ENCODE measurements at places on chromosomes 1 and 21.

- peak; percentile 61 for DNase-seq
Measured at GRCh38 chr21:32253215-32253641, 25.6 kb downstream of the MIS18A start.

- DNase-seq: no peak
Measured at GRCh38 chr1:28735961-28736449, 735 bp upstream of the YTHDF2 start.

GRCh38 chr1:245245021-245245667 is 90.4 kb downstream of the KIF26B start:
- DNase-seq: no peak

DNA sequence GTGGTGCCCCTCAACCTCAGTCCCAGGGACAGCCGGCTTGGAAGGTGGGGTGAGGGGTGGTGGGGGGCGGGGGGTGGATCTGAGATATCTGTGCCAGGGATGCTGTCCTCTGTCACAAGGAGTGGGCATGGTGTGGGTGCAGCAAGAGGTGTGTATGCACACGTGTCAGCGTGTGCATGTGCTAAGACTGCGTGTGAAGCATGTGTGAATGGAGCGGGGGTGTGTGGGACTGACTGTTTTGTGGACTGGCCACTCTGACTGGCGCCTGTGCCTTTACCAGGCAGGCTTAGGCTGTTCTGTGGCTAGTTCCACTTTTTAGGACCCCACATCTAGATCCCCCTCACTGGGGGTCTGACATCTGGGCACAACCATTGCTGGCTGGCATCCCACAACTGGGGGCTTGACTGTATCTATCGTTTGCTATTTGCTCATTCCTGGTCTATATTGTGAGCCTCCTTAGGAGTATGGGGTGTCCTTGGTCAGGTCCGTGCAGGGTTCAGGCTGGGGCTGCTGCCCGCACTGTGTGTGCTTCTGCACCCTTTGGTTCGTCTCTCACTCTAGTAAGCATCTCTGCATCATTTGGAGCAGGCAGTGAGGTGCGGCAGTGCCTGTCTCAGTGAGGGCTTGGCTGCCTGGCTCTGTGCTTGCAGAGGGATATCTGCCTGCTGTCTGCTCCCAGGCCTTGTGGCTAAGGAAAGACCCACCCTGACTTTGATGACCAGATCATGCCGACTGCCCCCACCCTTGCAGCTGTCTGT is 1.9 kb downstream of the AMPD2 start:
- no peak for DNase-seq

DNA sequence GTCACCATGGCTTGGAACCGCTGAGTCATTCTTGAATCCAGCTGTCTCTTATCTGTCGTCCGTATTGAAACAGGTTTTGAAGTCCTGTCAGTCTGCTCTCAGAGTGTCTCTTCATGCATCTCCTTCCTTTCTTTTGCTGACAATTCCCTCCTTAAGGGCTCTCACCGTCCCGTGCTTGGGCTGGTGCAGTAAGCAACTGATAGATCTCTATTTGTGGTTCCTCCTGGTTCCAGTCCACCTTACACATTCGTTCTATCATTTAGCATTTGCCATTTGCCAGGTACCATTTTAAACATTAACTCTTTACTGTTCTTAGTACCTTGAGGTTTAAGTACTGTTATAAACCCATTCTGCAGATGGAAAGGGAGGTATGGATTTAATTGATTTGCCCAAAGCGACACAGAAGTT is 88.9 kb downstream of the DYRK1A start:
- DNase-seq: no peak

DNA sequence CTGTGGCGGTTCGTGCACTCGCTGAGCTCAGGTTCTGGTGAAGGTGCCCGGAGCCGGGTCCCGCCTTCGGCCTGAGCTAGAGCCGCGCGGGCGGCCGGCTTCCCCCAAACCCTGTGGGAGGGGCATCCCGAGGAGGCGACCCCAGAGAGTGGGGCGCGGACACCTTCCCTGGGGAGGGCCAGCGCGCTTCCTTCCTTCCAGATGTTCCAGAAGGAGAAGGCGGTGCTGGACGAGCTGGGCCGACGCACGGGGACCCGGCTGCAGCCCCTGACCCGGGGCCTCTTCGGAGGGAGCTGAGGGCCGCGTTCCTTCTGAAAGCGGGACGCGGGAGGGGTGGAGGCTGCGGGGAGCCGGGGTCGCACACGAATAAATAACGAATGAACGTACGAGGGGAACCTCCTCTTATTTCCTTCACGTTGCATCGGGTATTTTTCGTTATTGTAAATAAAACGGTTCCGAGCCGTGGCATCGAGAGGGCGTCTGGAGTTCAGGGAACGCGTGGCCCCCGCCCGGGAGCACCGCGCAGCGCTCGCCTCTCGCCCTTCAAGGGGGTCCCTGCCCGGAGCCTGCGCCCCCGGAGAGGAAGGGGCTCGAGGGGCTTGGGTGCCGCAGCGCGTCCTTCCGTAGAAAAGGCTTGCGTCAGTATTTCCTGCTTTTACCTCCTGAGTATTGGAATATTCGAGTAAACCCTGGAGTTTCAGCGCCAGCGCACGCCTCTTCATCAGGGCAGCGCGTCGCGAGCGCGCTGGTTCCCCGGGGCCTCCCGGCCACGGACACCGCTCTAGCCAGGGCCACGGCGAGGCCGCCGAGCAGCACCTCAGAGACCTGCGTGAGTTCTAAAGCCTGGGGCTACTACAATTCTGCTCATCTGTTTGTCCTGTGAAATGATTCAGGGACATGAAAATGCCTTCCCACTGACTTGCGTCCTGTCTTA is 11.5 kb downstream of the YBEY start:
- DNase-seq: no peak

- DNase-seq: no peak
Measured at GRCh38 chr1:226210571-226211176, 12.8 kb upstream of the MIXL1 start.

- peak; percentile 95 for DNase-seq
Measured at GRCh38 chr1:64042331-64043100, 160.9 kb upstream of the UBE2U start.
